NCI-H187 (cell line): ENCODE measurements at places on chromosomes 2 and 18.

- DNase-seq = no peak
Observed at GRCh38 chr18:69371729-69372128, 29.0 kb upstream of the DOK6 start.

GRCh38 chr2:176025932-176026331, 23.9 kb upstream of the LNPK start:
- DNase-seq = no peak

DNA sequence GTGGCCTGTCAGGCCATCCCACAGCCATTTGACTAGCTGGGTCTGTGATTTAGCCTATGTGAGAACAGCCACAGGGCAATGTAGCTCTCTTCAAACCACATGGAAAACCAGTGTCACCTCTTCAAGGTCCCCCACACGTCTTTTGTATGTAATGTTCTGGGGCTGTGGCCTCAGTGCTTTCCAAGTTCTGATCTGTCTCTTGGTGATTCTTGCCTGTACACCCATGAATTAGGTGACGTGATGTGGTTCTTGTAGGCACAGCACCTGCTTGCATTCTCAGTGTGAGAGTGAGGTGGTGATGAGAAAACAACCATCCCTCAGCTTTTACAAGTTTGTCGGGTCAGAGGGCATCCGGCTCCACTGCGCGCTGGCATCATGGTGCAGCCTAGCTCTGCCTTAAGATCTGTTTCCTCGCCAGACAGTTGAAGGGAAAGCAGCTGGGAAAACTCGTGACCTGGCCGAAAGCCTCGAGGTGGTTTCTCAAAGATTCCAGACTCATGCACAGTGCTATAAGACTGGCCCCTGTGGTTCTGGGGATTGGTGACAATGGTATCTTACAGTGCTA, 125.8 kb downstream of the TANC1 start:
- DNase-seq = no peak

- no peak for DNase-seq
Observed at GRCh38 chr2:239531456-239532241, 130.8 kb upstream of the HDAC4 start.

DNA sequence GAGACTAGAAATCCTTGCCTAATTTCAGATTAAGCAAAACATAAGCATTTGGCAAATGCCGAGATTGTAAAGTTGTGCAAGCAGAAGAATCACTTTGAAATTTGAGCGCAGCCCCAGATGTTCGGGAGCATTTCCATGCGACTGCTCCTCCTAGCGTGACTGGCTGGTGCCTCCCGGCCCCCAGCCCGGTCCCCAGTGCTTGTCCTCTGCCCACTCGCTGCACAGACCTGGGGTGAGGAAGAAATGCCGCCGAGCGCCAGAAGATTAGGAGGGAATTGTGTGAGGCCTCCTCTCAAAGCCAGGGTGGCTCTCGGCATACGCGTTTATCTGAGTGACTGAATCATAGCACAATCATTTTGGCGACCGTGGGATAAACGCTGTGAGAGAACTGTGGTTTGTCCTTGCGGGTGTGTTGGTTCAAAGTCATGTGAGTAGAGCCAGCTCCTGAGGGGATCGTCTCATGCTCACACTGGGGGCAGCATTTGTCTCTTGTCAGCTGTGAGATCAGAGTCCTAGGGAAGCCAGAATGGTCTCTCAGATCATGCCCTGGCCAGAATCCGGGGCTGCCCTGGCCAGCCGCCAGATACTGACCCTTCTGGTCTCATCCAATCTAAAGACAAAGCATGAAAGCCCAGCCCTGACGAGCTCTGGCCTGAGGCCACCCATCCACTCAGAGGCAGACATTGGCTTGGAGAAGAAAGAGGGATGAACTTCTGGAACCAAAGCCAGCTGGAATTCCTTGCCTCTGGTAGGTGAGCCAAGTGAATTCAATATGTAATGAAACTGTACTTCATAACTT, 189.3 kb downstream of the SH3RF3 start:
- DNase-seq = no peak
